ENCODE measurements at places on chromosomes 1 and 21. TPM values are rescaled to one million over a fixed set of nuclear protein-coding genes. Genes with fewer than 3 reads are reported as not detected.

The C1orf185 gene
- not detected for polyA plus RNA-seq

The LIX1L gene
- polyA plus RNA-seq: 21.5 TPM

The KIF21B gene
- polyA plus RNA-seq: 2.9 TPM

The CACNA1S gene
- 0.76 TPM for polyA plus RNA-seq

The PCSK9 gene
- polyA plus RNA-seq: 2.4 TPM

The PTGS2 gene
- 0.84 TPM for polyA plus RNA-seq

The PPM1J gene
- 1.3 TPM for polyA plus RNA-seq

The ACTA1 gene
- polyA plus RNA-seq: 0.70 TPM

The DCST1 gene
- 0.41 TPM for polyA plus RNA-seq

The RCOR3 gene
- polyA plus RNA-seq: 91.5 TPM

The UTS2 gene
- polyA plus RNA-seq: not detected

The SLC25A33 gene
- 3.8 TPM for polyA plus RNA-seq

The HAO2 gene
- polyA plus RNA-seq: 109 TPM

The PRKAA2 gene
- polyA plus RNA-seq: 11.6 TPM

The IGFN1 gene
- polyA plus RNA-seq: 0.74 TPM

The PLPPR4 gene
- 2.0 TPM for polyA plus RNA-seq

The ZNF326 gene
- 80.4 TPM for polyA plus RNA-seq

The LORICRIN gene
- not detected for polyA plus RNA-seq

The AMIGO1 gene
- polyA plus RNA-seq: 8.1 TPM

The CLDN17 gene
- not detected for polyA plus RNA-seq

The KLHDC9 gene
- 19.0 TPM for polyA plus RNA-seq

The TSPAN2 gene
- polyA plus RNA-seq: 33.9 TPM

The NR5A2 gene
- polyA plus RNA-seq: 2.4 TPM

The SPATC1L gene
- 12.3 TPM for polyA plus RNA-seq

The PRRX1 gene
- 0.96 TPM for polyA plus RNA-seq

The SPATA21 gene
- 0.30 TPM for polyA plus RNA-seq

The SPOCD1 gene
- polyA plus RNA-seq: 0.14 TPM

The TGFB2 gene
- 8.5 TPM for polyA plus RNA-seq

The C1QB gene
- polyA plus RNA-seq: 7.4 TPM

The CAMK2N1 gene
- polyA plus RNA-seq: 70.4 TPM

The HOOK1 gene
- 59.0 TPM for polyA plus RNA-seq

The LAMC1 gene
- 301 TPM for polyA plus RNA-seq

The DPT gene
- 0.07 TPM for polyA plus RNA-seq

The DNM3 gene
- polyA plus RNA-seq: 4.4 TPM

All from renal pelvis (tissue), 12 donors.